ENCODE measurements at places on chromosomes 12 and 14.

DNA sequence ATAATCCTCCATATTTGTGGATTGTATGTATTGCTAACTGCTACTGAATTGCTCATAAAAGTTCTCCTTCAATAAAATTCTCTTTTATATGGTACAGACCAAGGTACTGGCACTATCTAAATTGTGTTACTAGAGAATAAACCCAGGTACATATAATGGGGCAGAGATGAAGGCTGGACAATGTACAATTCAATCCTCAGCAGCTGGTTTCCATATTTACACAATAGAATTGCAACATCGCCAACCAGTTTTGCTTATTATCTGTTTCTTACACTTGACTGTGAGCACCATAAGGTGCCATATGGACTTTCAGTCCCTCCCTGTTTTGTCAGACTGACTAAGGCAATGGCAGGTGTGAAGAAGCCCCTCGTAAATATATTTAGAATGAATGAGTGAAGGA is 18.1 kb downstream of the KITLG start:
- no peak for DNase-seq

GRCh38 chr14:73254247-73255004 is 17.1 kb downstream of the PAPLN start:
- DNase-seq, result no peak

- peak; percentile 83 for DNase-seq
These were observed 10.1 kb downstream of the NDRG2 start for GRCh38 chr14:21014761-21015190.

DNA sequence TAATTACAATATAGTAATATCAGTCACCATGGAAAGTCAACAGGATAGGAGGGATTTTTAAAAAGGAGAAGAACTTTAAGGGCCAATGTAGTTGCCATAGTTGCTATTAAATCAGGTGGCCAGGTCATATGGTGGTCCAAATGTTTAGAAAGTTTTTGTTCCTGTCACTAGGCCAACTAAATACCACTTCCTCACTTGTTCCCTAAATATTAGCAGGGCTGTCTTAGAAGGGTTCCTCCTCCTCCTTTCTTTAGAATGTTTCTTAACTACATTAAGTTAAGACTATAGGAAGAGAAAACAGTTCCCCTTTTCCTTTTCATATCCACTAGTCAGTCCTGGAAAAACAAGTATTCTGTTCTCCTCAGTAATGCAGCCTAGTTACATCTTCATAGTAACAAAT is 50.3 kb downstream of the MON2 start:
- DNase-seq, result no peak

DNA sequence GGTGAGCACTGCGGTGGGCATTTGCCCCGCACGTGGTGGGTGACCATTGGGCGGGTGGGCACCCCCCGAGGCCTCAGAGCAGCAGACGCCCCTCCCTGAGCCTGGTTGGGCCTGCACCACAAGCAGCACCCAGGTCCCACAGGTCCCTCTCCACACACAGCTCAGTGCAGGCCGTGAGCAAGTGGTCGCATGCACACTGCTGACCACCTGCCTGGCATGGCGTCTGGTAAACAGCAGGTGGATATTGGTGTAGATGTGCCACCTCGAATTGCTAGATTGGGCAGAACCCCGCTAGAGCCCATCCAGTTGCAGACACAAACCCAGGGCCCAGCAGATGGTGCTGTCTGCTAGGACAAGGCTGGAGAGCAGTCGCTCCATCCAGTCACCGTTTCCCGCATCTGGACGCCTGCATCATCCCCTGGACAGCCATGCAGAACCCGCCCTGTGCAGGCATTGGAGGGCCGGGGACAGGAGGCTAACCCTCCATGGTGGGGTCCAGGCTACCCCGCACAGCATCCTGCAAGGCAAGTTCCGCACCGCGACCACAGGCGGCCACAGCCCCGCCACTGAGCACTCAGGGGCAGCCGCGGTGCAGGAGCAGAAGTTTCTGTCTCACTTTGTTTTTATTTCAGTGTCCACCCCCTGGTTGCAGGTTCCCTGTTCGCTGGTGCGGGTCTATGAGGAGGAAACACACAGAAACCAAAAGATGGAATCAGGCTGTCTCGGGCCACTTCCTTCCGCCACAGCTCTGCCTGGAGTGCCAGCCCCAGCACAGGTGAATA is 45.6 kb upstream of the RIMBP2 start:
- DNase-seq, result peak; percentile 78

DNA sequence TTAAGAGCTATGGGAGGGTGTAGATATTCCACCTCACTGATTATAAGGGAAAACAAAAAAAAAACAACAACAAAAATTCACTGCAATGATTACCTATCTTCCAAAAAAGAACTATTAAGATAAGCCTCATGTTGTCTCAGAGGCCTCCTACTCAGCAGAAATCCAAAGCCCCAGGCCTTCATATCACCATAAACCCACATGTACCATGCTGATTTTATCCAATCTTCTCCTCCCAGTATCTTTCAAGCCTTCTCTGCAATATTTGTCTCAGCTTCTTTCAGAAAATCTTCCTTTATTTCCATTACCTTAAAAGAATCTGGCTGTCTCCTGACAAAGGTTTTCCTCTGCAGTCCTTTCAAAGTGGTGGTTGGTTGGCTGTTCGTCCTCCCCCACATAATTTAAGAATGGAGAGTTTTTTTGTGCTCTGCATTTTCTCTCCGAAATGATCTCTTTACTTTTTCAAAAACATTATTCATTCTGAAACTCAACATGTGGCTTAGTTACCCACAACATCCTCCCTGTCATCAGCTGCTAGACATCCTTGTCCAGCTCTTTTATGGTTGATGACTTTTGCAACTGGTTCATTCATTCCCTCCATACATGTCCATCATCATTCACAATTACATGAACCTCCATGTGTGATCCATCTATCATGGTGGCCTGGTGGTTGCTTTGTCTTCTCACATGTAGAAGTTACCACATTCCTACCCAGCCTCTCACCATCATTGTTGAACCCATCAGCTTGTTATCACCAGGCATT is 2.9 kb upstream of the EPYC start:
- DNase-seq, result no peak

- no peak for DNase-seq
These were observed 7.1 kb upstream of the KRT5 start for GRCh38 chr12:52527121-52527800.

DNA sequence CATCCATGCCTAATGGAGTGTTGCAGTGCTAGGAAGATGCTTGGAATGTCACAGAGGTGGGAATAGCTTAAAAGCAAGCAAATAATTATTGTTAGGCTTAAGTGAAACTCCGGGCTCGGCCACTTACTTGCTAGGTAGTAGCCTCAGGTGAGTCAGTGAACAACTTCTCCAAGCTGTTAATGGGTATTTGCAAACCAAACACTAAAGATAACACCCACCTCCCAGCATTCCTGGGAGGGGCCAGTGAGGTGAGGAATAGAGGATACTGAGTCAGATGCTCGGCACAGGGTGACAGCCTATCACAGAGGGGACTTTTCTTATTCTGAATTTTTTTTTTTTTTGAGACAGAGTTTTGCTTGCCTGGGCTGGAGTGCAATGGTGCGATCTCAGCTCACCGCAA is 151.2 kb upstream of the RFLNA start:
- peak; percentile 86 for DNase-seq

DNA sequence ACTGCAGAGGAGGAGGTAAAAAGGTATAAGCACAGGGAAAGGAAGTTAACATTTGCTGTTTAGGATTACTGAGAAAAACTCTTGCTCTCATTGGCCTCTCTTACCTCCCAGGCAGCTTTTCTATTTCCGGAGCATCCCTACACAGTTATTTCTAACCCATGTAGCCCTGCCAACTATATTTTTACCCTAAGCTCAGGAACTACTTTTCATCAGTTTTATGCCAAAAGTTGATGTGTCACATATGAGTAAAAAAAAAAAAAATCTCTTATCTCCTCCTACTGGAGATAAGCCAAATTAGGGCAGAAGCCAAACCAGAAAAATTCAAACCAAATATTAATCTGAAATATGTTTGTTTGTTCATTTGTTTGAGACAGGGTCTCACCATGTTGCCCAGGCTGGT is 34.4 kb upstream of the PSMA6 start:
- no peak for DNase-seq

GRCh38 chr12:53443955-53444354 is 2.4 kb downstream of the PRR13 start:
- peak; percentile 52 for DNase-seq

GRCh38 chr12:88057994-88058718 is 29.0 kb upstream of the C12orf50 start:
- peak; percentile 85 for DNase-seq

GRCh38 chr12:7628381-7628961 is 37.2 kb downstream of the APOBEC1 start:
- no peak for DNase-seq

DNA sequence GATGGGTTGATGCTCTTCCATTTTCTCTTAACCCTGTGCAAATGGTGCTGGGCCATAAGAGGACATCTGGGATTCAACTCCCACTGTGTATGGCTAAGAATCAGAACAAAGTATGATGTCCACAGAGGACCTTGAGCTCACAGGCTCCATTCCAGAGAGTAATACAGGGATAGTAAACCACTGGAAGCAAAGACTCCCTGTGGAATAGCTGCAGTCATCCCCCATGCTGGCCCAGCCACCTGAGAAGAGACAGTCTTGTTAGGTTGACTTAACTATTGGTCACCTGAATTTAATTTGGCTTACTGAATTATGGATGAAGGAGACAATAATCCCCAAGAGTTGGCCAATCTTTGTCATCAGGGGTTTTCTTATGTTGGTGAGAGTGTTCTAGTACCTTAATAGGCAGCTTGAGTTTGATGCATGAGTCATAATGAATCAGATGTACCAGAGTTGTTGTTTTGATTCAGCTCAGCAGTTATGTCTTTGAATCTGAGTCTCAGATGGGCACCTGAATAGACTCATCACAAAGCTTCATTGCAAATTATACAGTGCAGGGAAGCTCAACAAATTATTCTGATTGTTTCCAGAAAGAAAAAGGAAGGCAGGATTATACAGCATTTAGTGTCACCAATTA is 122.7 kb downstream of the SSPN start:
- peak; percentile 93 for DNase-seq

DNA sequence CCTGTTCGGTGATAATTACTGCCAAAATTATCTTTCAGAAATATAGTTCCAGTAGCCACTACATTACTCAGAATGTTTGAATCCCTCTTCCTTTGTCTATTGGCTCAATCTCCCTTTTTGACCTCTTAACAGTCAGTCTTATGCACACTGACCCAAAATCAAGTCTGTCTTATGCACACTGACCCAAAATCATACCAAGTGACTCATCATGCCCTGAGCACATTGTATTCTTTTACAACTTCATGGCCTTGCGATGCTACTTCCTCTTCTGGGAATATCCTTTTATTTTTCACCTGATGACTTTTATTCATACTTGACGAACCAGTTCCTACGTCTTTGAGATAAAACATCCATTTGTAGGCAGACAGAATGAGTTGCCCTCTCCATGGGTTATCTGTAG is 182.3 kb downstream of the NPAS3 start:
- DNase-seq, result peak; percentile 67

- DNase-seq, result no peak
These were observed 32.5 kb downstream of the MMAB start for GRCh38 chr12:109540526-109541412.

DNA sequence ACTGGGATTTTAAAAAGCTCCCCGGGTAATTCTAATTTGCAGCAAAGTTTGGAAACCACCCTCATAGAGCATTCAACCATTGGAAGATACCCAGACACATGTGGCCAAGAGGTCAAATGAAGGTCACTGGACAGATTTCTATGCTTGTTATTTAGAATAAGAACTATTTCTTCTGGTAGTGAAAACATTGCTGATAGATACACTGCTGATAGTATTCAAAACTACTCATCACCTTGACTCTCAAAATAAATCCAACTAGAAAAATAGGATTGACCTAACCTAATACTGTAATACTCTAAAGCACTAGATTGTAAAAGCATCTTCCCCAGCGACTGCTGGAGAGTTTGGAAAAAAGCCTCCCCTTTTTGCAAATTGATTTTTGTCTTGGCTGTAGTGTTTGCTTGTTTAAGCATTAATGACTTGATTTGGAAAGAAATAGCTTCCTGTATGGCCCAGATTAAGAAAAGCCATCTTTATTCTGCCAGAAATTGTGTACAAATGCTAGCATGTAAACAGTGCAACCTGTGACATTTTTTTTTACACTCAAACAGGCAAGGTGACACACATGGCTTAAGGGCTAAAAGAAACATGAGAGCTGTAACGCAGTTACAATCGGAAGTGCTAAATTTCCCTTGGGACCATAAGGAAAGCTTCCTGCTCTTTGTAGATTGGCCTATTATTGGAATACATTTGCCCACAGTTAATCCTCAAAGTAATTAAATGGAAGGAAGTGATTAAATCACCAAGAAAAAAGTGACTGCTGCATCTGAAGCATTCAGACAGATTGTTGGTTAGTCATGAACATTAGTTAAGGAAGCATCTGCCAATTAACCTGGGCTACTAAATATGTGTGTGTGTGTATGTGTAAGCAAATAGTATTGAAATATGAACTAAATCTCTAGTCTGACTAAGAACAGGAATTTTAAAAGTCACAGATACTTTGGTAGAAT is 356.5 kb upstream of the ATP2B1 start:
- no peak for DNase-seq

- DNase-seq, result no peak
These were observed 241.2 kb downstream of the RBM19 start for GRCh38 chr12:113724794-113725556.

- no peak for DNase-seq
These were observed 68.9 kb upstream of the SAV1 start for GRCh38 chr14:50736932-50737419.

DNA sequence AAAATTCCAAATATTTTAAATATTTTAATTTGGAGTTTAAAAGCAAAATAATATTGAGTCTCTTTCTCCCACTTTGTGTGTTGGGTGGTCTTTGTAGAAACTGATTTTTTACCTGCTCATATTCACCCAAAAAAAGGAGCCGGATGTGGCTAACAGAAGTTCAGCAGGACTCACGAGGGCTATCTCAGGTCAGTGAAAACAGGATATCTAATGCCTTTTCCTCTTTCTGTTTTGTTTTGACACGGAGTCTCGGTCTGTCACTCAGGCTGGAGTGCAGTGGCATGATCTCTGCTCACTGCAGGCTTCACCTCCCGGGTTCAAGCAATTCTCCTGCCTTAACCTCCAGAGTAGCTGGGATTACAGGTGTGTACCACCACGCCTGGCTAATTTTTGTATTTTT is 30.8 kb downstream of the COA8 start:
- no peak for DNase-seq

GRCh38 chr14:87044807-87045206 is 948.2 kb downstream of the GALC start:
- peak; percentile 45 for DNase-seq

GRCh38 chr12:38152816-38153736 is 163.5 kb upstream of the ALG10B start:
- DNase-seq, result no peak

DNA sequence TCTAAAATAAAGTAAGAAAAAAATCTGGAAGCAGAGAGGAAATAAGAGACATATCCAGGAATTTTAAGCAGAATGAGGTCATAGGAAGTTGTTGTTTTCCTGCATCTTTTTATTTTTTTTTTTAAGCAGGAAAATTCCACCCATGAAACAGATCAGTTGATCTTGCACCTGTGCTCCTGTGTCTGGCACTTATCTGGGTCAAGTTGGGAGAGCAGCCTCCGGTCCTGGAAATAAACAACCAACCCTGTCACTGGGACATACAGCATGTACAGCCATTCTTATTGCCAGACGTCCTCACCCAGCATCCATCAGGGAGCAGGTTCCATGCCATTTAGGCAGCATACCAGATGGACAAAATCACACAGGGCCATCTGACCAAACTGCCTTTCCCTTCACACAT is 266.0 kb upstream of the BTG1 start:
- no peak for DNase-seq

- DNase-seq, result no peak
These were observed 24.6 kb upstream of the SCARB1 start for GRCh38 chr12:124888260-124888659.
